ENCODE measurements at places on chromosomes 5 and 9.

- DNase-seq, result no peak
Measured at GRCh38 chr5:97525780-97526179, 342.7 kb upstream of the RIOK2 start.

DNA sequence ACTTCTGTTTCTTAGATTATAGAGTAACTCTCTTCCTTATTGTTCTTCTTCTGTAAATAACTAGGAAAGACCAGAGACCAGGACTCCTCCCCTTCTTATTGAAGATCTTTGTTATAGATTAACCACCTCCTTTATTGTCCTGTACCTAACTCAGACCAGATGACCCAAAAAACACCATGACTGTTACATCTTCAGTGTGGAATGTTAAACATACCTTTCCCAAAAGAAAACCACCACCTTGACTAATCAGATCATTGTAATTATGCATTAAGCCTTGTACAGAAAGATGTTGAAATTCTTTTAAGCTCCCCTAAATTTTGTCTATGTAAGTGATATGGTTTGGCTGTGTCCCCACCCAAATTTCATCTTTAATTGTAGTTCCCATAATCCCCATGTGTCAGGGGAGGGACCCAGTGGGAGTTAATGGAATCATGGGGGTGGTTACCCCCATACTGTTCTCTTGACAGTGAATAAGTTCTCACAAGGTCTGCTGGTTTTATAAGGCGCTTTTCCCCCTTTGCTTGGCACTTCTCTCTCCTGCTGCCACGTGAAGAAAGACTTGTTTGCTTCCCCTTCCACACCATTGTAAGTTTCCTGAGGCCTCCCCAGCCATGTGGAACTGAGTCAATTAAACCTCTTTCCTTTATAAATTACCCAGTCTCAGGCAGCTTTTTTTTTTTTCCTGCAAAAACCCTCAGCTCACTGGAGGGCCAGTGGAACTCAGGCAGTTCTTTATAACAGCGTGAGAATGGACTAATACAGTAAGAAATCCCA, 26.3 kb downstream of the ARSB start:
- no peak for DNase-seq

DNA sequence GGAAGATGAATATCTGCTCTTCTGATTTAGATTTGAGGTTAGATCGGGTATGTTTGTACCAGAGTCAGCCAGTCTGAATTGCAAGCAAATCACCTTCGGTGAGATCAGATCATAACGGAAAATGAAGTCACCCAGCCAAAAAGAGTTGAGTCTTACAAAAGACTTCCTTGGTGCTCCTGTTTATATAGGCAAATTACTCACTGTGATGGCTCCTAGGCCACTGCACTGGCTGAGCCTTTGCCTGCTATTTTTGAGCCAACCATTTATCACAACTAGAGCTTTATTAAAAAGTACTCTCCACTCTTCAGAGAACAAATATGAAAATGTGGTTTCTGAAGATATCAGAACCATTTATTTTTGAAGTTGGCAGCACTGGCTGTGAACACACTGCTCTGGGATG, 277.7 kb upstream of the PCSK5 start:
- DNase-seq, result no peak

- DNase-seq, result no peak
Measured at GRCh38 chr5:151162776-151163175, 5.2 kb upstream of the ANXA6 start.

DNA sequence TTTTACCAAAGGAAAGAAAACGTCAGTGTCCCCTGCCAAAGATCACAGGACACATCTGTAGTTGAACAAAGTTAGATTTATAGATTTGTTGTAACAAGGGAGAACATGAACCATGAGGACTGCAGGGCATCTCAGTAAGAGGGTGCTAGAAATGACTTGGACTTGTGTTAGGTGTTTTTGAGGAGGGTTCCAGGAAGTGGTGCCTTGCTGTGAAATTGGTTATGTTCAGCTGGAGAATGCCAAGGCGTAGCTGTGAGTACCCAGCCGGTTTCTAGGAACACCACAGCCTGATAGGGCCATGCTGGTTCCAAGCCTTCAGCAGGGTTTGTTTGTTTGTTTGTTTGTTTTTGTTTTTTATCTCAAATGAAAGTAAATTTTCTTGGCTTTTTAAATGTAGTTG, 5.3 kb downstream of the SPEF2 start:
- DNase-seq, result no peak

GRCh38 chr9:3746296-3747275, 220.8 kb upstream of the RFX3 start:
- DNase-seq, result no peak

- no peak for DNase-seq
Measured at GRCh38 chr5:124337996-124338395, 408.4 kb downstream of the ZNF608 start.

GRCh38 chr9:90432951-90433350, 209.7 kb downstream of the DIRAS2 start:
- no peak for DNase-seq

DNA sequence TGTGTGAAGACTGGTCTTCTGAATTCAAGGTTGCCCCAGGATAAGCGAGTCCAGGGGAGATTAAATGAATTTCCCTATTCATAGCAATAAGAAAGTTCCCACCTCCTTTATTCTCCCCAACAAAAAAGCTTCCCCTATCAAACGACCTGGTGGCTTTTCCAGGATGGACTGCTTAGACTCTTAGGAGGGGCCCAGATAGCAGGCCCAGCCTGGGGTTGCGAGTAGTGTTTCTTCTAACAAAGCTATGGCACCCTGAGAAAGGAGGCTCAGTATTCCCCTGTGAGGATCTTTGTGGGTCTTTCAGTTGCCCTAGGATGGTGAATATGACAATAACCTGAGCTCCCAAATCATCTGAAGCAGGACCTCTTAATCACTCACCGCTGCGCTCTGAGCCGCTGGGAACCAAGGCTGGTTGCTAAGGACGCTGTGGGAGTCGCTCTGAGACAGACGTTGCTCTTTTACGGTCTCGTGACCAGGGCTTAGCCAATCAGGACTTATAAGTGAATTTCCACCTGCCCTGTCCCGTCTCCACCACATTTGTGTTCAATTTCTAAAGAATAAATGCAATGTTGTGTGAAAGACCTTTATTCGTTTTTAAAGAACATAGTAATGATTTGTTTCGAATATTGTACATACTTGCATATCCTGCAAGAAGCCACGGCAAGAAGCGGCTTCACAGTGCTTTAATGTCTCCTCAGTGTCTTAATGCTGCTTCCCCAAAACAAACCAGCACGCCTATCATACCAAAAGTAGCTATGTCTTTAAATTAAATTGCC, at the start of gene TMEM232:
Gene TMEM232, minus strand, starts transcription at position 423 of the 776 bp plus-strand sequence. CDS start 59,319 bp downstream, outside the sequence.
- peak; percentile 58 for DNase-seq

DNA sequence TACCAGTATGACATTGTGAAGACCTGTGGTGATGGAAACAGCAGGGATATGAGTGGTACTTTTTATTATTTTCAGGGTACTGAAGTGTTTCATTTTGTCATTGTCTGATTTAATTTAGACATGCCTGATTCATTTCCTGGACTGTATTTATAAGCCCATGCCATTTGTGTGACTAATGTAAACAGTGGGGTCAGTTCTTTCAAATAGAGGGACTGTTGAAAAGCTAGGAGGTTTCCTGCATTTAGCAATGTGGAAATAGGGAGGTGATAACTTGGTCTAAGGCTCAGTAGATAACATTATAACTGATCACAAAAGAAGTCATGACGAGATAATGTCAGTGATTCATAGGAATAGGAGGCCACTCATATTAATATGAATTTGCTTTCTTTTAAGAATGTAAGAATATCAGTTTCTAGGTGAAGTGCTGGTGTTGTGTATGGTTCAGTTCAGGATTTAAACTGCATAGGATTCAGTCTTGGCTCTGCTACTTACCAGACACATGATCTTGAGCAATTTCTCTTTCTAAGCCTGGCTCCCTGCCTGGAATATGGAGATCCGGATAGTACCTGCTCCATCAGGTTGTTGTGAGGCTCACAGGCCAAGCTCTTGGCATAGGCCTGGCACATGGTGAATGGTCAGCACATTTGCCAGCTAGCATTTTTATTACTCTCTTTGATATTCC, 7.5 kb downstream of the RASGRF2 start:
- DNase-seq, result no peak

DNA sequence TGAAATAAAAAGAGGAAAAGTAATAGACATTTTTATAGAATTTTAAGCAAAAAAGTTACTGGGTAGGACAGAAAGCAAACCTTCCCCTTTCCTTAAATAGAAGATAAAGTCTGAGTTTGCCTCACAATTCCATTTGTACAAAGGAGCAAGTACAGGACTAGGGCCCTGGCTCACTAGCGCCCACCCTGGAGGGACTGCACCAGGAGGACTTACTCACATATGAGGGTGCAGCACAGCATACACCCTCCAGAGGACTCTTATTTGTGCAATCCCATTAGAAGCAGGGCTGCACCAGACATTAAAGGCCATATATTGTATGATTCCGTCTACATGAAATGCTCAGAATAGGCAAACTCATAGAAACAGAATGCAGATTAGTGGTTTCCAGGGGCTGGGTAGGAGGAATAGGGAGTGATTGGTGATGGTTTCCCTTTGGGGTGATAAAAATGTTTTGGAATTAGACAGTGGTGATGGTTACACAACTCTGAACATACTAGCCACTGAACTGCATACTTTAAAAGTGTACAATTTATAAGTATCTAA, 4.5 kb downstream of the REEP5 start:
- no peak for DNase-seq

- DNase-seq, result no peak
Measured at GRCh38 chr9:137368431-137369035, 54.4 kb downstream of the EXD3 start.
